ENCODE measurements at places on chromosomes 5 and 9.
A peak's percentile ranks its signal among the peaks of the same experiment; 100 is the strongest.

GRCh38 chr5:57338068-57338867 lies 144.3 kb downstream of the ACTBL2 start:
- ATAC-seq, result no peak

DNA sequence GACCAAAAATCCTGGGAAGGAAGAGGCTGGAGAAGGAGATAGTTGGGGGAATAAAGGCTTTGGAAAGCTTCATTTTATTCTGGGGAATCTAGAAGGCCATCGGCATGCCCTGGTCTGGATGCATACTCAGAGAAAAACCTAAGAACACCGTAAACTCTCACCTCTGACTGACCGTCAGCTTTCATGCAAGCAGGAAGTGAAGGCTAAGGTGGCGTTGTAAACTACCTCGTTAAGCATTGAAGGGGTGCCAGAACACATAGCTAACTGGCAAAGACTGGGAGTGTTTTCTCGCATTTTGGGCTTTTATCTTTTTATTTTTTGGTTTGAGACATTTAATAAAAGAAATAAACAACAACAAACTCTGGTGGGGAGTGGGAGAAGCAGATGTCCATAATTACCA lies 2.6 kb upstream of the SLC38A9 start:
- ATAC-seq, result no peak

DNA sequence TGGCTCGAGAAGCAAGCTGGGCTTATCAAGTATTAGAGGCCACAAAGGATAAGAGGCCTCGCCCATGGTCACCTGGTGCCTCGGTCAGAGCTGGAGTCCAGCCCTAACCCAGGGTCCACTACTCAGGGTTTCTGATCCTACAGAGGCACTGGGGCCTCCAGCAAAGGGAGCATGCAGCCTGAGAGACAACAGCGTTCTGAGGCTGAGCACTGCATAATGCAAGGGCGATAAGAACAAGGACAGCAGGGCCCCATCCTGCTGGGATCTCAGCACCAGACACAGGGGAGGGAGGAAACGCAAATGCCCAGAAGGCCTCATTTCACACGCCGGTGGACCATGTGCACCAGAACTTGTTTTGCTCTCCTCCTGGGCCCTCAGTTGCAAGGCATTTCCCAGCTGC lies 63.0 kb downstream of the C5orf15 start:
- ATAC-seq, result no peak

- ATAC-seq, result no peak
Observed at GRCh38 chr5:32201122-32201753, 27.1 kb upstream of the GOLPH3 start.

- ATAC-seq, result peak; percentile 24
Observed at GRCh38 chr5:173108914-173109313, 35.4 kb upstream of the BNIP1 start.

GRCh38 chr9:37902796-37903646 lies 906 bp downstream of the SLC25A51 start:
- peak; percentile 44 for ATAC-seq

- ATAC-seq, result no peak
Observed at GRCh38 chr5:83385812-83386211, 85.7 kb upstream of the VCAN start.

GRCh38 chr9:91411096-91411771 lies 12.4 kb downstream of the NFIL3 start:
- no peak for ATAC-seq

GRCh38 chr9:89619019-89619418 lies 14.2 kb downstream of the GADD45G start:
- no peak for ATAC-seq

- peak; percentile 84 for ATAC-seq
Observed at GRCh38 chr5:66553916-66554575, 42.1 kb upstream of the MAST4 start.

DNA sequence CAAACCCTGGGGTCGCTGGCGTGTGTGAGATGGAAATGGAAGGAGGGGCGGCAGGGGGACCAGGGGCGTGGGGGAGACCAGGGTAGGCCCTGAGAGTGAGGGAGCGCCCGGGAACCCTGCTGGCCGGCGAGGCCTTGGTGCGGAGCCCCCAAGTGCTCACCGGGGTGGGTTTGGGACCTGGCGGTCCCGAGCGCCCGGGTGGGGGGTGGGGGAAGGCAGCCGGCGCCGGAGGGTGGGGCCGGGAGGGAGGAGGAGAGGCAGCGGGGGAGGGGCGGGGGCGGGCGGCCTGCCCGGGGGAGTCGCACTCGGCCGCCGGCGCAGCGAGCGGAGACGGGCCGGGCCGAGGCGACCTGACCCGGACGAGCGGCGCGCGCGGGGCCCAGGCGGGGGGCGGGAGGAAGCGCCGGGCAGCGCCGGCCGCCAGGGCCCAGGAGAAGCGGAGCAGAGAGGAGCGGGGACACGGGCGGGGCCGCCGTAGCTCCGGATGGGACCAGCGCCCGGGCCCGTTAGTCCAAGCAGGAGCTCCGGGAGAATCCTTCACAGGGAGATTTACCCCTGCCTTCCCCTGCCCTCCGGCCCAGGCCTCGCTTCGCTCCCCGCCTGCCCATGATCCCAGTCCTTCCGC lies at the start of gene NPR2:
TSS of gene NPR2 (plus strand) at position 295 of the 625 bp plus-strand sequence. CDS start 818 bp downstream, outside the sequence.
- ATAC-seq, result no peak

DNA sequence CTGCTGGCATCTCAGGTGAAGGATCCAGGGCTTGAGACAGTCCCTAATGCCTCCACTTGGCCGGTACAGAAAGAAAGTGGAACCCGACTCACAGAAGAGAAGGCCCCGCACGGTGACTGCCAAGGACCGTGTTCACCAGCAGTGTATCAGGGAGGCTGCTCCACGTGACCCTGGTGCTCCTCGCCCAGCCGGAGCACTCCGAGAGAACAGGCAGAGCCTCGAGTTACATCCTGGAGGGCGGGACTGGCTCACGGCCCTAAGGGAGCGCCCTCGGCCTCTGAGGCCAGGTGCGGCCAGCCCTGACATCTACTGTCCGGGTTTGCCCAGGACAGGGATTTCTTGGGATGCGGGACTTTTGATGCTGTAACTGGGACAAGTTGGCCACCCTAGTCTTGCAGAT lies 104.0 kb upstream of the SARDH start:
- no peak for ATAC-seq

DNA sequence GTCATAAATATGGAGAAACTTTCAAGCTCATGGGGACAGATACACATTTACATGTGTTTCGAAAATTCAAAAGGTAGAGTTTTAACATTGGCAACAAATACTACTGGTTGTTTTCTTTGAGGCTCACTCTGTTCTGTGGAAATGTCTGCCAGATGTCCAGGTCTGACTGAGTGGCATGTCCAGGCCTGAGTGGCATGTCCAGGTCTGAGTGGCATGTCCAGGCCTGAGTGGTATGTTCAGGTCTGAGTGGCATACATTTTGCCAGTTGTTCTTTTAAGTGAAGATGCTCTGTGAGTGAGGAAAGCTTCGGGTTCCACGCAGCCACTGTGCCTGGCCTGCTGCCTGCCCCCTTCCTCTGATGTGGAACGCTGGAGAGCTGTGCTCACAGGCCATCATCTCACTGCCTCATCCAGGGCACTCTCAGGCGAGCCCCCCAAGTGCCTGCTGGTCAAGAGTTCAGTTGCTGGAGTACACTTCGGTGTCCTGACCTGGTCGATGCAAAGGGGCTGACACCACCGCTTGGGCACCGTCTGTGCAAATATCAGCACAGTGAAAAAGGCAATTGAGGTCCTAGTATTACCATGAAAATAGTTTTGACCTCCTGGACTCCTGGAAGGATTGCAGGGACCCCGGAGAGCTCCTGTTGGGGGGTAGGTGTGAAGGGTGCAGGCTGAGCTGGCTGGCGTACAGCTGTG lies 89.9 kb downstream of the EHMT1 start:
- ATAC-seq, result no peak

- ATAC-seq, result no peak
Observed at GRCh38 chr9:8806150-8806549, 1006.6 kb upstream of the DMAC1 start.

- ATAC-seq, result no peak
Observed at GRCh38 chr9:132441404-132441803, 31.4 kb downstream of the CFAP77 start.

DNA sequence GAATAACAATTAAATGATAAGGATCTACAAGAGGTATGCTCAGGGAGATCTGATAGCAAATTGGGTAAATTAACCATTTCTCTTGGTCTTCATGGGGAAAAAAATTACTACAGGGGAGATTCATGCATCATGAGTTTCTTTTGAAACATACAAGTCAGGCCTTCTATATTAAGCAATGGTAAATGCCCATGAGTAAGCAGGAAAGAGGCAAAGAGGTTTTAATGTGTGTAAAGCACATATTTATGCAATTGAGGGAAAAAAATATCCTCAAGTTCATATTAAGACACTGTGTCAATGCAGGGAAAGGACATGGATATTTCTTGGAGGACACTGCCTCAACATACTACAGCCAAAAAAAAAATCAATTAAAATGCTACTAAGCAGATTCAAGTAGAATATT lies 73.4 kb upstream of the NR4A3 start:
- ATAC-seq, result no peak

GRCh38 chr5:158410976-158411375 lies 552.0 kb upstream of the CLINT1 start:
- no peak for ATAC-seq

GRCh38 chr5:79133657-79134451 lies 22.2 kb downstream of the BHMT start:
- peak; percentile 75 for ATAC-seq

DNA sequence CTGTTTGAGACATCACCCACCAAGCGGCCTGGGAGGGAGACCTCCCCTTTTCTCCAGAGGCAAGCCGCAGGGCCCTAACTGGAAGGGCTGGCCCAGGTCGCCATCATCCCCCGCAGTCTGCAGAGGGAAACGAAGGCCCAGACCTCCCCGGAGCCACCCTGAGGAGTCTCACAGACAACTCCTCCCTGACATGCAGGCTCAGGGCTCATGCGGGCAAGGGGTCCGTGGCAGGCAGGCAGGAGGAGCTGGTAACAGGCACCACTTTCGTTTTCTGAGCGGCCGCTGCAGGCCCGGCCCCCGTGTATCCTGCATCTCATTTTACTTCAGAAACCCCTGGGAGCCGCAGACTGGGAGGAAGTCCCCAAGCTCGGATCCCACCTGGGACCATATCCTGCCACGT lies 192.0 kb upstream of the PPP1R26 start:
- ATAC-seq, result no peak

DNA sequence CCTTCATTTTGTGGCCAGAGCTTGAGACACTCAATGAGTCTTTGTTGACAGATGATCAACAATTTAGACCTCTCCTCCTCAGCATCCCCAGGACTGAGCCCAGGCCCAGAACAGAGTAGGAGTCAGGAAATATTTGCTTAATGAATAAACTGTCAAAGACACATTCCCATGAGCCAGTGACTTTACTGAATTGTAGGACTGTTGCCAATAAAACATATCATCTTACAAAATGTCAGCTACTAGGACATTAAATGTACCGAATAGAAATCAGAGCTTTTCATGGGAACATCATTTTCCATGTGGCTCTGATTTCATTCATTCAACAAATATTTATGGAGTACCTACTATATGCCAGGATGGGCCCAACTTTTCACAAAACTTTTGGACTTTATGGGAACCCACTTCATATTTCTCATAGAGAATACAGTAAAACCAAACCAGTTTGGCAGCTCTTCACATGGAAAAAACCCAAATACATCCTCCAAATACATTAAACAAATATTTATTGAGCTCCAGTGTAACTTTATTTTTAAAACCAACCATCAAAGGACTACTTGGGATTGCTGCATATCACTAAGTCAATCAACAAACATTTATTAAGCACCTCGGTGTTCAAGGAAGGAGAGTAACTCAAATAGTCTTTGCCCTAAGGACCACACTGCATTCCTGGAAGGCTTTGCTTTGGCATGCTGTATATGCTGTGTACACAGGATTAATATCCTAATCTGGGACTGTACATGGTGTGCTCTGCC lies 11.4 kb downstream of the VDAC1 start:
- ATAC-seq, result no peak

DNA sequence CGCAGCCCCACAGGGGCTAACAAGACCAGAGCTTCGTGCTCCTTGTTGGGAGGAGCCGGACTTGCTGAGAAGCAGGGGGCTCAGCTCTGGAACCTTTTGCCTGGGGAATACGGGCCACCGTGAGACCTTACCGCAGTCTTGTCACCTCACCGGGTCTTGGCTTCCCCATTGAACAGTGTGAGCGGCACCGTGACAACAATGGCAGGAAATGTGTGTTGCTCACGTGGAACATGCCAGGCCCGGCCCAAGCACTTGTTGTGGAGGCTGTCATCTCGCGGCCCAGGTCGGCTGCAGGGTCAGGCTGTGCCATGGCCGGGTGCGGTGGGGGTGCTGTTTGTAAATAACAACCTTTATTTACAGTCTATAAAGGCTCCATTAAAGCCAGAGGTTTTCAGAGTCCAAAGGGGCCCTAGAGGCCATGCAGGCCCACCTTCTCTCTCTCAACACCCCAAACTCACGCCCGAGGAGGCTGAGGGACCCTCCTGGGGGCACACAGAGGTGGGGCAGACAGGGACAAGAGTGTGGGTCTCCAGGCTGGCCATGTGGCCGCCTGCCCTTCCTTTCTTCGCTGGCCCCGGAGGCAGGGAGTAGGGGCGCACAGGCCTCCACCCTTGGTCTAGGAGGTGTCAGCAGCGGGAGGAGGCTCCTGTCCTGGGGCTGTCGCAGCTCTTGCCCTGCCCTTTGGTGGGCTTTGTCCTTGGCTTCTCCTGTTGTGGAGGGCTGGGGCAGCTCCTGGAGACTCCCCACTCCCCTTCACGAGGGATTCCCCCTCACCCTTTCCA lies 79.7 kb downstream of the TSPAN17 start:
- ATAC-seq, result no peak

DNA sequence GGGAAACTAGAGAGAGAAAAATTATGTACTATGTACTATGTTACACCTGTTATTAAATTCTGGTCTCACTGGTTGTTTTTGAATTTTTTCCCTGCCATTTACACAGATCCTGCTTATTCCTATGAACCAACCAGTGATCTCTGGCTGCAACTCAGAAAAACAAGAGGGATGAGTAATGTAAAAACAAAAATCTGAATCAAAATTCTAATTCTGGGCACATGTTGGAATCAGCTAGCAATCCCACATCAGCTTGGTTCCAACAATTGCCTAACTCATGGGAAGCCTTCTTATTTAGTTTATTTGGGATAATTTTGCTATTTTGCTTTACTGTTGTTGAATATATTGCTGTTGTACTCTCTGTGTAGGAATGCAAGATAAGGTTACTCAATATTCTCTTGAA lies 78.3 kb downstream of the PLK2 start:
- ATAC-seq, result no peak

DNA sequence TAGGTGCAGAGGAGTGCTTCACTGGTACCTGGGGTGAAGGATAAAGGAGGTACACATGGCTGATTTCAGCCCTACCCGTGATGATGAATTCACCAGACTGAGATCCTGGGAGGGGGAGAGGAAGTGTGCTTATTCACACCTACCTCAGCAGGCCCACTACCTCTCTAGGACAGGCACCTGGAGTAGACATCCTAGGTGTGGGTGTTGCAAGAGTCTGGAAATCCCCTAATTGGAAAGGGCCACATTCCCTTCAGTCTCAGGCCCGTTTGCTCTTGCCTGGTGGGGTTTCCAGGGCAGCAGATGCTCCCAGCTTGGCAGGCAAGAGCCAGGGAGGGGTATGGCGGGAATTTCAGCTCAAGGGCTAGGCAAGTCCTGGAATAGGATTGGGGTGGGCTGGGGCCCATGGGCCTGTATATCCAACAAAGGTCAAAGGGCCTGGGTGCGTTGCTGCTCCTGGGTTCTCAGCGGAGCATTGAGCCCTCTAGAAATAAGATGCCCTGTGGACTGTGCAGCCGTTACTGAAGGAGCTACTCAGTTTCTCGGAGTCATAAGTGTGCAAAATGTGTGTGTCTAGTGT lies 5.8 kb upstream of the CCL21 start:
- no peak for ATAC-seq

- ATAC-seq, result no peak
Observed at GRCh38 chr5:145245354-145245753, 589.8 kb downstream of the PRELID2 start.

GRCh38 chr9:109708451-109708945 lies 71.5 kb upstream of the PALM2AKAP2 start:
- ATAC-seq, result no peak

GRCh38 chr5:109573256-109573655 lies 116.5 kb upstream of the MAN2A1 start:
- no peak for ATAC-seq

Data from activated CD4-positive, CD25-positive, alpha-beta regulatory T cell treated with anti-CD3 and anti-CD28 coated beads, Interleukin-2, amount 50 U/mL, for 24 hours (primary cell).